GM10248 (cell line): ENCODE measurements at places on chromosomes 1 and 21.

GRCh38 chr1:167054531-167054930 lies 35.6 kb downstream of the GPA33 start:
- DNase-seq: no peak

DNA sequence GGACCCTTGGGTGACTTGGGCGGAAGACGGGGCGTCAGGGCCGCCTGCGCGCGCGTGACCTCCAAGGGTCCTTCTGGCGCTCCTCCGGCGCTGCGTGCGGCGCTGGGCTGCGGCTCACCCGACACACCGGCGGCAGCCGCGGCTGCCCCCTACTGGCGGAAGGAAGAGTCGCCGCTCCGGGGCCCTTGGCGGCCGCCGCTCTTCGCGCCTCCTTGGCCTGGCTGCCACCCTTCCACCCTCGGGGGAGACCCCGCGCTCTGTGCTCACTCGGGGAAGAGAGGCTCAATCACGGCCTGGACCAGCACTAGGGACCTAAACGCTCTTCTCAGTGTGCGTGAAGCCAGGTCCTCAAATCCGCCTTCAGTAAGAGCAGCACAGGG lies 89.7 kb downstream of the DMRTA2 start:
- DNase-seq: peak; percentile 87

GRCh38 chr1:106700211-106700610 lies 356.3 kb upstream of the PRMT6 start:
- no peak for DNase-seq

DNA sequence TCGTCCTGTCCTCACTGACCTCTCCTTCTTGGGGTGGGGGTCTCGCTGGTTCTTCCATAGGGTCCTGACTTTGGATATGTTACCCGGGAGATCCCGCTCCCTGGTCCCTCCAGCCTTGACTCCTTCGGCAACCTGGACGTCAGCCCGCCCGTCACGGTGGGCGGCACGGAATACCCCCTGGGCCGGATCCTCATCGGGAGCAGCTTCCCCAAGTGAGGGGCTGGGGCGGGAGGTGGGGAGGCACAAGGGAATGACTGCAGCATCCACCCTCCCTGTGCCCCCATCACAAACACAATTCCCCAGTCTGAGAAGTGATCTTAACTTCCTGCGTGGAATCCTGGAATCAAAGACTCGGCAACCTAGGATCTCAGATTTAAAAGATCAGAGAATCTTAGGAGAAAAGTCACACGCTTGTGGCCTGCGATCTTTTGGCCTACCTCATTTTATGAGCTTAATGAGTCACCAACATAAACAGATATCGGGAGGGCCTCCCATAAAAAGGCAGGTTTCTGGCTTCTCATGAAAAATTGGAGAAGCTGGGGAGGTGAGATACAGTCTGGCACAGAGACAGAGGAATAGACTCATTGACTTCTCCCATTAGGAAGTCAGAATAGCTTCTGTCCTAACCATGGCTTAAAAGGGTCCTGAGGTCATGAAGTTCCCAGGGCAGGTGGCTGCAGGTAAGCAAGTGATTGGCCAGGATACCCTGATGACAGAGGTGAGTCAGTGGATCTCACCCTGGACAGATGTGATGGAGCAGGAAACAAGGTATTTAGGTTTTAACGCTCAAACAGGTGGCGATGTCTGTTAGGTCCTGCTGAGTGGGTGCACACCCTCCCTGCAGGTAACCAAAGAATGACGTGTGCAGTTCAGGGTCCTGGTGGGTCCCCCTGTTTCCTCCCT lies 15.9 kb upstream of the PADI3 start:
- no peak for DNase-seq

DNA sequence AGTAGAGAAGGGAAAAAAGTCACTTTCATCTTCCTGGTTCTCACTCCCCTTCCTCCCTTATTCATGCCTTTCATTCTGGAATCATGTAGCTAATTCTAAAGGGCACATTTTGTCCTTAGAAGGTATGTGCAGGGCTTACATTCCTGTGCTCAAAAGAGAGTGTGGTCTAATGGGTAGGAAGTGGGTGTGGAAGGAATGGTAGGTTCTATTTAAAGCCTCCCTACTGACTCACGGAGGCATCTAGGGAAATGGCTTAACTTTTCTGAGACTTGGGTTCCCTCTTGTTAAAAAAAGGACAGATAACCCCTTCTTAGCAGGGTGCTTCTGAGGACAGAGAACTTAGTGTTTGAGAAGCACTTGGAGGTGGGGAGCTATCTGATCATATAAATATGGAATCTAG lies 249.3 kb upstream of the DUSP10 start:
- no peak for DNase-seq

DNA sequence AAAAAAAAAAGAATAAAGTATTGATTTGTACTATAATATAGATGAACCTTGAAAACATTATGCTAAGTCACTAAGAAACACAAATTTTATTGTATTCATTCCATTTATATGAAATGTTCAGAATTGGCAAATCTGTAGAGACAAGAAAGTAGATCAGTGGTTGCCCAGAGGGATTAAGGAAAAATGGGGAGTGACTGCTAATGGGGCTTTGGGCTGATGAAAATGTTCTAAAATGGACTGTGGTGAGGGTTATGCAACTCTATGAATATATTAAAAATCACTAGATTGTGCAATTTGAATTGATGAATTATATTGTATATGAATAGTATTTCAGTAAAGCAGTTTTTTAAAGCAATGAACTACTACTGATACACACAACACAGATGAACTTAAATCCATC lies 10.0 kb downstream of the GDAP2 start:
- DNase-seq: no peak
